Activated CD8-positive, alpha-beta T cell treated with anti-CD3 and anti-CD28 coated beads for 36 hours (primary cell): ENCODE measurements at places on chromosomes 6 and 20.

DNA sequence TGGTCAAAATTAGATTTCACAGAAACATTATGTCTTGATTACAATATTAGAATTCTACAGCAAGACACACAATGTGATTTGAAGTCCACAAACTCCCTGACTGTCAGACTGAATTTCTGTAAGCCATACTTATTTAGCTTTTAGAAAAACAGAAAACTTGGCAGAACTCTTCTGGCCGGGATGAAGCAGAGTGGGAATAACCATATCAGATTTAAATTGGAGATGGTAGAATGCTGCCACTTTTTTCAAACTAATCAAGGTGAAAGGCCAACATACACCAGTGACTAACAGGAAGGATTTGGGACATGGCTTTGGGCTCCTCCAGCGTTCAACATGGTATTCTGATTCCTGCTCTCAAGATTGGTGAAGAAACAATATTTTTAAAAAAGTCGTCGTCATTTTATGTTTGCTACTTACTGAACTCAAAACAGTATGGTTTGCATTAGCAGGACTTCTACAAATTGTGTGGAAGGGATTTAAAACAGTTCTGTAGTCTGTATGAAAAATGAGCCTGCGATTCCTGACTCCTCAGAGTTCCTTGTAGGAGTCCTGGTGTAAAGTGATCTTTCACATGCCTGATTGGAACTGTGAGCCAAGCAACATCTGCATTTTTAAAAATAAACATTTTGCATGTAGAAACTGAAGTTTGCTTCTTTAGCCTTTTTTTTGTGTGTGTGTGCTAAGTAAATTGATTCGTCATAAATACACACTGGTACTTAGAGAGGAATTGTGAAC lies 297.9 kb upstream of the SOX4 start:
- no peak for DNase-seq

DNA sequence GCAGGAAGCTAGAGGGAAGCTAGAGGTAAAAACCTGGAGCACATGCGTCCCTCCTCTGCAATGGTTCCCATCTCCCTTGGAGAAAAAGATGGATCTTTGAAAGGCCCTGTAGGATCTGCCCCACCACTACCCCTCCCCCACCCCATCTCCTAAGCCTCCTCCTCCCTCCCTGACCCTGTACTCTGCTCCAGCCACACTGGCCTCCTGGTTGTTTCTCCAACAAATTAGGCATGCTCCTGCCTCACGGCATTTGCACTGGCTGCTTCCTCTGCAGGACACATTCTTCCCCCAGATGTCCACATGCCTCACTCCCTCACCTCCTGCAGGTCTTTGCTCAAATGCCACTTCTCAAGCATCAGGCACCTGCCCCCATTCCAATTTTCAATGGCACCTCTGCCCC lies 45.5 kb downstream of the UBE2V1 start:
- DNase-seq: no peak

- DNase-seq: no peak
These were observed 202.4 kb downstream of the LMBRD1 start for GRCh38 chr6:69594405-69594804.

DNA sequence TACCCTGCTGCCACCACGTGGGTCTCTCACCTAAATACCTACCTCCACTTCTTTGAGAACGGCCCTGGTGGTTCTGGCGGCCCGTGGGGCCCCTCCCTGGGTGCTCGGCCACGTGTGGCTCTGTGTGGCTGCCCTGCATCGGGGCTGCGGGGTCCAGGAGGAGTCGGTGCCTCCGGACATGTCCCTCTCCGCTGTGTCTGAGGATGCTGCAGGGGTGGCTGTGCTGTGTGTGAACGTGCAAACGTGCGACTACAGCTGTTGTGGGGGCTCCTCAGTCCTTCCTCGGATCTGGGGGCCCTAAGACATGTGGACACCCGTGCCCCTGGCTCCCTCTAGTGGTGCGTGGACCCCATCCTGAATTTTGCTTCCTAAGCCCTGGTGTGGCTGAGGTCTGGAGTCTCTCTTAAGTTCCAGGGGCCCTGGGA lies 691.8 kb downstream of the QKI start:
- peak; percentile 19 for DNase-seq

GRCh38 chr6:71544028-71544427 lies 255.4 kb downstream of the OGFRL1 start:
- no peak for DNase-seq

- DNase-seq: no peak
These were observed 185.3 kb downstream of the OGFRL1 start for GRCh38 chr6:71473926-71474325.

DNA sequence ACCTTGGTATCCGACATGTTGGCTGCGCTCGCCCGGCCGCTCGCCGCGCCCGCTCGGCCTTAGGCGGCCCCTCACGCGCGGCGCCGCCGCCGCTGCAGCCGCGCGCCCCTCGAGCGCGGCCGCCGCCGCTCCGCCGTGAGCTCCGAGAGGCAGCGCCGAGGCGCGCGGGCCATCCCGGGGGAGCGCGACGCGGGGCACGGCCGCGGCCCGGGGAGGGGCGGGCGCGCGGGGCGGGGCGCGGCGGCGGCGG lies at the start of gene KIF13A:
Gene KIF13A, minus strand, starts transcription at position 189 of the 250 bp plus-strand sequence. Its CDS starts 172 bp downstream, at position 17.
- no peak for DNase-seq

- DNase-seq: no peak
These were observed 96.9 kb downstream of the MKKS start for GRCh38 chr20:10336959-10337729.

DNA sequence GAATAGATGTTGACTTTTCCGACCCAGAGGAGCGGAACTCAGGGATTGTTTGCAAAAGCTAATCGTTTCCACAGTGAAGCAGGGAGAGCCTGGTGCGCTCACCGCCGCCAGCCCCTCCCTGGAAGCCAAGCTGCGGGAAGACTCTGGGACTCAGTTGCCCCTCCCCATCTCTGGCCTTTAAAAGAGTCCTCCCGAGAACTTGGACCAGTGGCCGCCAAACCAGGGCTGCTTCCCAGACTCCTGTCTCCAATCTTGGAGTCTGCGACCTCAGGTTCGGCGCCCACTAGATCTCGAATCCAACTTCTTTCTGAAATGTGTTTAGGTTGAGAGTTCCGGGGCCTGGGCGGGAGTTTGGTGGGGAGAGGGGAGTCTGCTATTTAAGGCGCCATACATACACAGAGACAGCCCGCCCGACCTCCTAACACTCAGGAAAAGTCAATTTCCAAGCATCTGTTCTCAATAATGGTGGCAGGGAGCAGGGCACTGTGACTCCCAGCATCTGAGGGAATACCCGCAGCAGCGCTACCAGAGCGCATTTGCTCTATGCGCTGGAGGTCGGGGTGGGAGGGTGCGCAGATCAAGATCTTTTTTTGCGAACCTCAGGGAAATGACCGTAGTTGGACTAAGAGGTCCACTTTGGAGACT lies 800 bp upstream of the GRIK2 start:
- DNase-seq: no peak

- DNase-seq: peak; percentile 43
These were observed 40.9 kb downstream of the ALDH8A1 start for GRCh38 chr6:134908906-134909516.

DNA sequence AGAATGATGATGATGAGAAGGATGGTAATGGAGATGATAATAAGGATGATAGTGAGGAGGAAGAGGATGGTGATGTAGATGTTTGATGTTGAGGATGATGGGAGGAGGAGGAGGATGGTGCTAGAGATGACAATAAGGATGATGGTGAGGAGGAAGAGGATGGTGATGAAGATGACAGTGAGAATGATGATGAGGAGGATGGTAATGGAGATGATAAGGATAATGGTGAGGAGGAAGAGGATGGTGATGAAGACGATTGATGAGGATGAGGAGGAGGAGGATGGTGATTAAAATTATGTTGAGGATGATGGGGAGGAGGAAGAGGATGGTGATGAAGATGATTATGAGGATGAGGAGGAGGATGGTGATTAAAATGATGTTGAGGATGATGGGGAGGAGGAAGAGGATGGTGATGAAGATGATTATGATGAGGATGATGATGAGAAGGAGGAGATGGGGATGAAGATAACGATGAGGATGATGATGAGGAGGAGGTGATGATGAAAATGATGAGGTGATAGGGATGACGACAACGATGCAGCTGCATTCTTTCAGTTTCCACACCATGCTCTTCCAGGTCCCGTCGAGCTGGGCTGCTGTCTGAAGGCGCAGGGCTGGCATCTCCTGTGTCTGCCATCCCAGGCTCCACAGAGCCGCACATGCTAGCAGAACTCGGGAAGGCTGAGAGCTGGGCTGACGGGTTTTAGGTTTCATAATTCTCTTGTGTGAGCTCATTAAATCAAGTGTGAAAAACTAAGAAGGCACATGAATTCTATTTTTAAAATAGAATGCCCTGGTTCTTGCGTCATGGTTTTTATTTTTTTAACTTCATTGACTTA lies 274.9 kb downstream of the SMOC2 start:
- DNase-seq: no peak

DNA sequence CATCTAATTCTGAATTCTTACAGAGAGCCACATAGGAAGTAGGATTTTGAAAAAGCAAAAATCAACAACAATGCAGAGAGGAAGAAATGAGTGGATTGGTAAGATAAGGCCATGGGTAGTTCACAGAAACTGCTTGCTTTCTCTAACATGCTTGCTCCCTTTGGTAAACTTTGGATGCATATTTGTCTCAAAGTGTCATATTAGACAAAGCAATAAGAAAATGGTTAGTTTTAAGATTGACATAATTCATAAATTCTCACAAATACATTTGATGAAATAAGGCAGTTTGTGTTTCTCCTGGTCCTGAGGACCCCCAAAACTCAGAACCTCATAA lies 31.7 kb downstream of the UTRN start:
- no peak for DNase-seq

DNA sequence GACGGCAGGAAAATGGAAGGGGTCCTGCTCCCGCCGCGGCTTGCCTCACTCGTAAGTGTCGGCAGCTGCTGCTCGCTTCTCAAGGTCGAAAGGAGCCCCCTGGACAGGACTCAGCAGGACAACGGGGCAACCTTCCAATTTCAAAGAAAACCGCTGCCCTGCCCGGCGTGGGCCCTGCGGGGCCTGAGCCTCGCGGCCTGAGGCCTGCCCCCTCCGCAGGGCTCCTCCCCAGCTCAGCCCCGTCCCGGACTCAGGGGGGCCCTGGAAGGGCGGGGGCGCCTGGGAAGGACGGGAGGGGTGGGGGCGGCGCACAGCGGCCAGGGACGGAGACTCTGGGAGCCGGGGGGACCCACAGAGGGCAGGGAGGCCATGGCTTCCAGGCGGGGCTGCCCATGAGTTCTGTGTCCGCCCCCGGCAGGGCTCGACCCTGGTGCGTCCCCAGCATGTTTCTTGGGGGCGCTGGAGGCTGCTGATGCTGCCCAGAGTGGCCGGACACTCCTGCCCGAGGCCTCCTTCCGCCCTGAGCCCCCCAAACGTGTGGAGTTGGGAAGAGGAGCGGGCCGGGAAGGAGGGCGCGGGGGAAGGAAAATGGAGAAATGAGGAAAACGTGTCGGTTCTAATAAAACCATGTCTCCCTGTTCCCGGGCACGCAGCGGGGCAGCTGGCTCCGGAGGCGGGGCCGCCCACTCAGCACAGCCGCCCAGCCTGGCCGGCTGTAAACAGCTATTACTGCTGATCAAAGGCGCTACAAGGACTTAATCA lies 114.6 kb downstream of the DLL1 start:
- DNase-seq: no peak

DNA sequence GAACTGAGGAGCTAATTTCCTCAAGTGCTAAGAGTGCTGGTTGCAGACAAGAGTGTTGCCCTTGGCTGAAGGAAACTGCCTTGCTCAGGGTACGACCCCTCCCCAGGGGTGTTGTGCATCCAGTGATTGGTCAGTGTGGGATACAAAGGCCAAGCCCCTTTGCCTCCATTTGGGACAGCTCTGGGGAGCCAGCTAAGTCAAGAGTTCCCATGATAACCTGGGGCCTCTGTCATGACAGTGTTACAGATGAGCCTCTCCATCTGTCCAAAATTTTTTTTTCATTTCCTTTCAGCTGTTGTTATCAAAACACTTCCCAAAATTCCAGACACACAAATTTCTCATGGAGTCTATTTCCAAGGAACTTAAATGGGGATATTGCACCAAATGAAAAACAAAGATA lies 93.3 kb downstream of the HS3ST5 start:
- DNase-seq: no peak

DNA sequence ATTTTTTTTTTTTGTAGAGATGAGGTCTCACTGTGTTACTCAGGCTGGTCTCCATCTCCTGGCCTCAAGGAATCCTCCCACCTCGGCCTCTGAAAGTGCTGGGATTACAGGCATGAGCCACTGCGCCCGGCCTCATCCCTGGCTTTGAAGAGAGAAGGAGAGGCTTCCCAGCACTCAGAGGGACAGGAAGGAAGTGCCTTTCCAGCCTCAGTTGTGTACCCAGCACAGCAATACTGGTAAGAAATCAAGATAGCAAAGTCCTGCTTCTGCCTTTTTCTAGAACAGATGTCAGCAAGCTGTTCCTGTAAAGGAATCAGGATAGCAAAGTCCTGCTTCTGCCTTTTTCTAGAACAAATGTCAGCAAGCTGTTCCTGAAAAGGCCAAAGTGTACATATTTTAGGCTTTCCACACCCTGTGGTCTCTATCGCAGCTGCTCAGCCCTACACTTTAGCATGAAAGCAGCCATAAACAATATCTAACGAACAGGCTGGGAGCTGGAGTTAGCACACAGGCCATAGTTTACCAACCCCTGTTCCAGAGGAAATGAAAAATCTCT lies 6.3 kb upstream of the PLTP start:
- DNase-seq: no peak

GRCh38 chr6:126781582-126781981 lies 336.9 kb upstream of the RSPO3 start:
- no peak for DNase-seq

GRCh38 chr6:37960139-37960935 lies 140.8 kb downstream of the ZFAND3 start:
- no peak for DNase-seq

- no peak for DNase-seq
These were observed 230.9 kb downstream of the CDC5L start for GRCh38 chr6:44618371-44618770.

- DNase-seq: no peak
These were observed 218.7 kb downstream of the TRDN start for GRCh38 chr6:123418071-123418470.

GRCh38 chr6:159594750-159595117 lies 98.3 kb downstream of the SOD2 start:
- no peak for DNase-seq

DNA sequence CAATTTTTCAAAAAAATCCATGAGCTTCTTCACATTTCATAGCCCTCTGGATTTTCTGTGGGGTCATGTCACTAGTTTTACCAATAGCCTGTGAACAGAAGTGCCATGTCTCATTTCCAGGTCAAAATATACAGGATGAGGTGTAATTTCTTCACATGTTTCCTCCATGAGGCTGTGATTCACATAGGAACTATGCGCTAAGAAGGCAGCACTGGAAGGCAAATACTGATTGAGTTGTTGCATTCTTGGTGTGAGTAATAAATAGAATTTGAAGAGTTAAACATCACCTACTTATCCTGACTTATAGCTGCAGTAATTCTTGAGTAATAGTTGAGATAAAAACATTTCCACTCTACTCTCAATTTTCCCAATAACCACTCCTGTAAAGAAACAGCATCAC lies 442.3 kb downstream of the HAO1 start:
- DNase-seq: no peak

- peak; percentile 51 for DNase-seq
These were observed 90.4 kb downstream of the CARMIL1 start for GRCh38 chr6:25369433-25370177.

GRCh38 chr6:55445648-55446204 lies 118.5 kb downstream of the GFRAL start:
- DNase-seq: no peak
